A549 (cell line): ENCODE measurements at places on chromosomes 1 and 21.

DNA sequence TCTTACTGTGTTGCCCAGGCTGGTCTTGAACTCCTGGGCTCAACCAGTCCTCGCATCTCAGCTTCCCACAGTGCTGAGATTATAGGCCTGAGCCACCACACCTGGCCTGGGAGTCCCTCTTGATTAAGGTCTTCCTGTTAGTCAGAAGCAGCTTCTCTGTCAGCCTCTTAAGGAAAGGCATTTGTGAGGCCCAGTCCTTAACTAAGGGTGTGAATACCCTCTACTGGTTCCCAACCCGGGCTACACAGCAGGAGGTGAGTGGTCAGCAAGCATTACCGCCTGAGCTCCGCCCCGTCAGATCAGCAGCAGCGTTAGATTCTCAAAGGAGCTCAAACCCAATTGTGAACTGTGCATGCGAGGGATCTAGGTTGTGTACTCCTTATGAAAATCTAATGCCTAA lies 117.2 kb downstream of the DYRK1A start:
- DNase-seq, result no peak

DNA sequence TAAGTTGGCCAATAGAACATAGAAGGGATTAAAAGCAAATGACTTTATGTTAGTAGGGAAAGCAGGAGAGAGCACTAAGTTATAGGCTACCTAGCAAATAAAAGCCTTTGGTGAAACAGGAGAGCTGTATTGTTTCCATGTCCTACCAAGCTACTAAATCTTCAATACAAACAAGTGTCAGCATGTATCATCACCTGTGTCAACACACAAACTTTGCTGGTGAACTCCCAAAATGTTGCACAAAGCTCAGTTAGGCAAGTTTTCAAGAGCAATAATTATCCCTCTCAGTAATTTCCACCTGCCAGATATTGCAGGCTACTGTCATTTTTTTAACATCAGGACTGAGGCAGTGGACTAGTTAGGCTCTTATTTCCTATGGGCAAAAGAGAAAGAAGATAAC lies 77.7 kb upstream of the ADAM30 start:
- no peak for DNase-seq

GRCh38 chr21:43865540-43866259 lies 677 bp downstream of the AGPAT3 start:
- no peak for DNase-seq

DNA sequence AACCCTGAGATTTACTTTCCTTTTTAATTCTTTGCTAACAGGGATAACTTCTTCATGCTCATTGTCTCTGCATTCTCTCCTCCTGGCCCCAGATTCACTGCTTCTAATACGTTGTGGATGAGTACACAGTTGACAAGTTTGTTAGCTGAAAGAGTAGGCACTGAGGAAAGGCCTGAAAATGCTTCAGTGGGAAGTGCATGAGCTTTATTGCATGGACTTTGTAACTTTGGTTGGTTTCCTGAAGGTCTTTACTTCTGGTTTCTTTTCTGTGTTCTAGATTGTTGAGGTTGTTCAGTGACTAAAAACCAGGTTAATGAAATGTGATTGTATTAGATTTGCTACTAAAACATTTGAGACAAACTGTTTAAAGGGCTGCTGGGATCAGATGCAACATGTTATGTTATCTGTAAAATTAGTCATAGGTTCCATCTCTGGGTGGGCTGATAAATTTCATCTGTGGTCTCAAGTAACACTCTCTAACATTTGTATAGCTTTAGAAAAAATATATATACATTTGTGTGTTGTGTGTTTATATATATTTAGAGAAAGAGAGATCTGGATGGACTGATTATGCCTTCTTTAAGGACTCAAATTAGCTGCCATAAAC lies 19.1 kb downstream of the LRIG2 start:
- no peak for DNase-seq

GRCh38 chr1:165342587-165342986 lies 13.9 kb downstream of the LMX1A start:
- no peak for DNase-seq

DNA sequence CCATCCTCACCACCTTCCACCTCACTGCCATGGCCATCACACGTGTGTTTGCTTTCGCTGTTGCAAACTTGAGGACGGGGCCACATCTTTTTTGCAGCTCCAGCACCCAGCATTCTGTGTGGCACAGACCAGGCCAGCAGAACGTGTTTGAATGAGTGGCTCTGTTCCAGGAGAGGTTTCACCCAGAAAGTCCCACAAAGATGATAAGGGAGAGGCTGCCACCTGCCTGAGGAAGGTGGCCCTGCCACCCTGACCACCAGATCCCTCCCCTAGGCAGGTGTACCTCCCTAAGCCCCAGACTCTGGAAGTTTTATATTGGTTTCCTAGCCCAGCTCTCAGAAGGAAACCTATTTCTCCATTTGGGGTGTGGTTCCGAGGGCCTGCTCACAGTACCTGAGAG lies 252.1 kb downstream of the KAZN start:
- peak; percentile 9 for DNase-seq

DNA sequence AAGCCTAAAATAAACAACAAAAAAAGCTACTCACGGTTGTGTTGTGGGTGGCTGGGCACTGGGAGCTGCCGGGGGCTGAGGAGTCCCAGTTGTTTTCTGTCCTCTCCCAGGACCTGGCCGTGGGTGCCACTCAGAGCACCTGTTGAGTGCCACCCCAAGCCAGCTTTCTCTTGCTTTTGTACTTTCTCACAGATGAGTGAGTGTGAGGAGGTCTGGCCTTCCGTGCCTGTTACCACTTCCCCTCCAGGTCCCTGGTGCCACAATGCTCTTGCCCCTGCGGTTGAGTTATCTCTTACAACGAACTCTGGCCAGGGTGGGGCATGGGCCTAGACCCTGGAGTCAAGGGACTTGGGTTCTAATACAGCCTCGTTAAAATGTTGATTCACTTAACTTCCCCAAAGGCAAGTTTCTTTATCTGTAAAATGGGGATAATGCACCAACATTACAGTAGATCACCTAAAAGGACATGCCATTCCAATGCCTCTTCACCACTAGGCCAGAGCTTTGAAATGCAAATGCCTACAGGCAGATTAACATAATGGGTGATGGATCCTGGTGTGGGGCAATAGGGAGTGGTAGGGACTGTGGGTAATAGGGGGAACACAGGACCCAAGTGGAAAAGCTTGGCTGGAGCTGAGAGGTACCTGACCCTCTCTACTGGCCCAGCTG lies at the start of gene CNR2:
TSS of gene CNR2 (minus strand) at position 151 of the 669 bp plus-strand sequence. CDS start 37,745 bp downstream, outside the sequence.
- no peak for DNase-seq

- peak; percentile 91 for DNase-seq
Measured at GRCh38 chr1:161082996-161083747, 6.2 kb downstream of the NECTIN4 start.

DNA sequence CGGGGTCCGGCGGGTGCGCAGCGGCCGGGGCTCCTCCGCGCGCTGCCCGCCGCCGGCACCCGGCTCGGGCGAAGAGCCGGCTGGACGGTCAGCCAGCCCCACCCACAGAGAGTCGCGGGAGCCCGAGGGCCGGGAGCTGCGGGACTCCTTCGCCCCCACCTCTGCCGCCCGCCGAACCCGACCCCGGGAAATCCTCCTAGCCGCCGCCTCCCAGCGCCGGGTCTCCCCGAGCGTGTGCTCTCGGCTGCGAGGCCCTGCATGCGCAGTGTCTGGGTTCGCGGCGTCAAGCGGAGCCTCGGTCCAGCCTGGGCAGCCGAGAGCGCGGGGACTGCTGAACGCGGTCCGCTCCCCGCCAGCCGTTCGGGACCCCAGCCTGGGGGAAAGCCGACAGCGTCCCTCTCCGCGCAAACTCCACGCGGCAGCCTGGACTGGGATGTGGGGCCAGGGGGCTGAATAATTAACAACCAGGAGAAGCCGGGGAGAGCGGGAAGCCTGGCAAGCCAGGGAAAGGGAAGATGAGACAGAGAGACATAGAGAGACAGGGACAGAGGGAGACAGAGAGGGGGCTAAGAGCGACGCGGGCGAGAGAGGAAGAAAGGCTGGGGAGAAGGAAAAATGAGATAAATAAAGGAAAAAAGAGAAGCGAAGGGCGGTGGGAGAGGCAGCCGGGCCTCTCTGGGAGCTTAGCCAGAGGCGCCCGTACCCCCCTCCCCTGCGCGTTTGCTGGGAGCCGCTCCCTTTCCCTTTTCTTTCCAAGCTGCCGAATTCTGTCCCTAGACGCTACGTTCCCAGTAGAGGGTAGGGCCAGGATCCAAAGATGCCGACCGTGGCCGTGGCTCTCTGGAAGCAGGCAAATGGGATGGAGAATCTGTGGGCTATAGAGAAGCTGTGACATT lies 64.2 kb downstream of the MEF2D start:
- DNase-seq, result no peak

- DNase-seq, result peak; percentile 25
Measured at GRCh38 chr1:113109908-113110554, 37.0 kb downstream of the LRIG2 start.

- DNase-seq, result no peak
Measured at GRCh38 chr1:206955476-206956451, 9.5 kb upstream of the PIGR start.

GRCh38 chr1:22127248-22127647 lies 15.6 kb downstream of the WNT4 start:
- no peak for DNase-seq

- DNase-seq, result no peak
Measured at GRCh38 chr1:162687870-162688269, 55.6 kb downstream of the DDR2 start.

DNA sequence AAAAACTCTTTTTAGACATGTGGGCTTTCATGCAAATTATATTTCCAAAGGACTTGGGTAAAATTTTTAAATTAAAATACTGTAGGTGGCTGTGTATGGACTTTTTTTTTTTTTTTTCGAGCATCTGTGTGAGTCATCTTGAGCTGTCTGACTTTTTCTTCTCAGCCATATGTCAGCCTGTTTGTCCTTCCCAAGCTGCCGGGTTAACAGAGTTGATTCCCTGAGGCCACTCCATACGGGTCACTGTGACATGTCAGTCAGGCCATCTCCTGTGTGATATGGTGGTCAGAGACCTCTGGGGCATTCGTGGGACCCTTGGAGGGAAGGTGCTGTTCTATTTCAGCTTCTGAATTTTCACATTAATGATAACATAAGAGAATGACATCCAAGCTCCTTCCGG lies 148.3 kb downstream of the KCNJ6 start:
- DNase-seq, result no peak

GRCh38 chr1:233916706-233917105 lies 12.2 kb downstream of the SLC35F3 start:
- peak; percentile 55 for DNase-seq

- DNase-seq, result no peak
Measured at GRCh38 chr1:227215863-227216510, 102.3 kb downstream of the CDC42BPA start.

- DNase-seq, result no peak
Measured at GRCh38 chr1:111141245-111142220, 1.5 kb downstream of the CEPT1 start.

GRCh38 chr1:160167056-160167455 lies 15.7 kb downstream of the ATP1A4 start:
- DNase-seq, result no peak

GRCh38 chr1:245645894-245646293 lies 491.1 kb downstream of the KIF26B start:
- DNase-seq, result no peak

- DNase-seq, result no peak
Measured at GRCh38 chr1:13694886-13695684, 4.9 kb upstream of the PRDM2 start.

- no peak for DNase-seq
Measured at GRCh38 chr1:68119445-68119844, 69.0 kb upstream of the DIRAS3 start.

DNA sequence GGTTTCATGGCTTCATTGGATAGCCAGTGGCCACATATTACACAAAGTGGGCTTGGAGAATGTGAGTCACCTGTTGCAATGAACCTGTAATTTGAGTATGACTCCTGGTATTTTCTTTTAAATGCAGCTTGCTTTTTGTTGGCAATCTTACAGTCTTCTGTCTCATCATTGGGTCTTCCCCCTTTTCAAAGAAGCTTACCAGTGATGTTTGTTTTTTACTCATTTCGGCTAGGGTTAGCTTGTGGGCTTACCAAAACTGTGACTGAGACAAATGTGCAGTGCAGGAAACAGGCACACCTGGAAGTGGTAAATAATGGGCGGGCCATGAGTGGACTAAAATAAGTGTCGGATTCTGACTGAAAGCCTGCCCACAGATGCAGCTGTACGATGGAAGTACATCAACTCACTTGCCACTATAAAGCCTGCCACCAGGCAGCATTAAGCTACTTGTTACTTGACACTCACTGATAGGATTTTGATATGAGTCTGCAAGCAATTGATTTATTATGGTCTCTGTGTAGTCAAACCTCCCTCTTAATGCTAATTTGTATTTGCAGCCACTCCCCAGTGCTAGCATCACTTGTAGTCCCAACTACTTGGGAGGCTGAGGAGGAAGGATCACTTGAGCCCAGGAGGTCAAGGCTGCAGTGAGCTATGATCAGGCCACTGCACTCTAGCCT lies 4.2 kb downstream of the HHAT start:
- no peak for DNase-seq

GRCh38 chr1:110582378-110582777 lies 23.8 kb downstream of the KCNA2 start:
- DNase-seq, result no peak

GRCh38 chr21:33367309-33367973 lies 35.8 kb upstream of the IFNGR2 start:
- DNase-seq, result no peak

- no peak for DNase-seq
Measured at GRCh38 chr1:70874818-70875217, 172.8 kb downstream of the PTGER3 start.

GRCh38 chr1:208565756-208566440 lies 321.7 kb upstream of the PLXNA2 start:
- DNase-seq, result no peak

- DNase-seq, result no peak
Measured at GRCh38 chr1:214066936-214067335, 79.2 kb downstream of the PROX1 start.

DNA sequence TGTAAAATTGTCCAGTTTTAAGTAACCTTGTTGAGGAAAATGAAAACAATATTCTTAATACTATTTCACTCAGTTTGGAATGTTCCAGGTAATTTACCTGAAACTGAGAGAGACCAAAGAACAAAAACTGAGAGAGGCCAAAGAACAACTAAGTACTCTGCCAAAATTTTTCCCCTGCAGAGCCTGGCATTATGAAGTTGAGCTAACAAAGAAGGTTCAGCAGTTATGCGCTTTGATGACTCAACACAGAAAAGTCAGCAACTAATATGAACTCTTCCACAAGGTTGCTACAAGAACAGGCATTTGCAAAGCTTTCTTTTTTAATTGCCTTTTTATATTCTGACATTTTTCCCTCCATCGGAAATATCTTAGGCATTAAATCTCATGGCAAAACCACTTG lies 270.9 kb downstream of the CHRM3 start:
- DNase-seq, result no peak

- DNase-seq, result no peak
Measured at GRCh38 chr21:17575076-17575475, 37.6 kb downstream of the BTG3 start.

DNA sequence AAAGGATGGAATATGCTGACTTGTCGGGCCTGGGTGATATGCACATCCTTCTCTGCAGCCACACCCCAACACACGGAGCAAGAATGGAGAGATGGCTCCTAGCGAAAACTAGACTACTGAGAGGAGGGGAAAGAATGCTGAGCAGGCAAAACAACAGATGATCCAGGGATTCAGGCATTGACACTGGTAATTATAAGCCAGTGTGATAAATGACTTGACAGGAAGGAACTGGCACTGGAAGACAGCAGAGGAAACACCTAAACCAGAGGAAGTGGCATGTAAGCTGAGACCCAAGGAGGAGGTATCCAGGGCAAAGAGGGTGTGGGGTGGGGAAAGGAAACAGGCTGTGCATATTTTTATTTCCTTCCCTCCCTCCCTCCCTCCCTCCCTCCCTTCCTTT lies 31.7 kb upstream of the KHDRBS1 start:
- DNase-seq, result no peak
